Foreskin keratinocyte (primary cell): ENCODE measurements at places on chromosomes 4 and X. TPM values are rescaled to one million over a fixed set of nuclear protein-coding genes. Genes with fewer than 3 reads are reported as not detected.

PAGE1 gene
- polyA plus RNA-seq, result not detected in 2 replicates

TRIM60 gene
- not detected in 2 replicates for polyA plus RNA-seq

ANXA3 gene
- 361 and 377 TPM in 2 replicates for polyA plus RNA-seq

UGT2B17 gene
- polyA plus RNA-seq, result not detected in 2 replicates

SLC10A3 gene
- polyA plus RNA-seq, result 23.4 and 25.2 TPM in 2 replicates
